Cardiac septum (tissue), 1 donor: ENCODE measurements at places on chromosomes 13 and 19.

GRCh38 chr19:47028195-47028601 is 8.6 kb downstream of the NPAS1 start:
- no peak for DNase-seq

DNA sequence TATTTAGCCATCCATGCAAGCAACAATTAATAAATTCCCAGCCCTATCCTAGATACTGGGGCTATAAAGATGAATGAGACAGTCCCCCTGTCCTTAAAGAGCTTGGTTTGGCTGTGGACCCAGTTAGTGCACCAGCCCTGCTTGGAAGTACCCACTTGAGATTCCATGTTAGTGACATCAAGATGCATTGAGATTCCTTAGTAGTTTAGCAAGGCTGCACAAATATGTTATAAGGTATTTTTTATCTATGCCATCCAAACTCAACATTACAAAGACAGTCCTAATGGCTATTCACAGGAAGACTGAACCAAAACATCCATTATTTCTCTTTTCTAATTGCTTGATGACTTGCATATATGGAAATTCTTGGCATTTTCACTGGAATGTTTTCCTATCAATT is 48.8 kb upstream of the RAP2A start:
- no peak for DNase-seq

DNA sequence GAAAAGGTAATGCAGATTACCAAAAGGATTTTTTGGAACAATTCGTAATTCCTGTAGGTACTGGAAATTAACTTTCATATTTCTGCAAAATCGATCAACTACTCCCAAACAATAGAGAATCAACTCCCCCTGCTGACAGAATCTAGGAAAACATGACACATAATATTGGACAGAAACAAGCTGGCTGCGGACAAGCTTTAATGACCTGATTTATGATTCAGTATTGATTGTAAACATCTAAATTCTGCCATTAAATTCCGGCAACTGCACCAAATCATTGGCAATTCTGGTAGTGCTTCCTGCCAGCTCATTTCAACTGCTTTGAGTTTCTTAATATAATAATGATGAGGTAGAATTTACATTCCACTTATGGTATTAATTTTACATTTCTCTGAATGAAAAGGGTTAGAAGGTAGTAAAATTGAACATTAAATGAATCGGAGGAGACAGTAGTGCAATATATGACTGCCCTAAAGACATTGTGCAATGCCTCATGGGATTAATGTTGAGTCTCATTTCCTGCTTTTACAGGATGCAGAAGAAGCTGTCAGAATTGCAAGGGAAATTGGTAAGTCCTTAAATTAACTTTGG is 146.5 kb downstream of the PCCA start:
- DNase-seq = no peak

DNA sequence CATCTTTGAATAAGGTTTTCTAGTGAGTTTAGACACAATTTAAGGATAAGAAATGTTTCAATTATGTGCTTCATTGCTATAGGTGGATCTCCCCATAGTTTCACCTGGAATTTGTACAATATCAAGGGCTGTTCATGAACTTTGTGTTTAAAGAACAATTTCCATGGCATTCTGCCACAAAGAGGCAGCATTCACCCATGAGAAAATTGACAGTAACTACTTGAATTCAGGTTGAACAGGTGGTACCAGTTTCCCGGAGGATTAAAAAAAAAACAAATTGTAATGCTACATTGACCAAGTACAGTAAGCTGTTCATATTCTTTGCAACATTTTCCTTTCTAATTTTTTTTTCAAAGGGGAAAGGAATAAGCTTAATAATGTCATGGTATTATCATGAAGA is 9.1 kb downstream of the SLITRK5 start:
- DNase-seq = no peak

DNA sequence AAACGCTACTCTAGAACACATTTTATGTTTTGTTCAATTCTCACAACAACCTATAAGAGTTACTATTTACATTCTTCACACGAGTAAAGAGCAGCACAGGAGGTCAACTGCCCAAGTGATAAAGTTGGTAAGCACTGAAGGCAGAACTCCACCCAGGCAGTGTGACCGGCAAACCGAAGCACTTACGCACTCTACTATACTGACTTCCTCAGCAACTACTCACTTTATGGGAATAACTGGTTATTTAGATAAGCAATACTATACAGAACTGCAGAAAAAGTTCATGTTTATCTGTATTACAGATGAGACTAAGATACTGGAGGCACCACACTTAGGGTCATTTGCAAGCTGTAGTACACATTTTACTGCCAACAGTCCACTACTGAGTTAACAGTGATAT is 28.8 kb downstream of the FOXO1 start:
- no peak for DNase-seq

GRCh38 chr13:96003304-96003703 is 49.9 kb downstream of the UGGT2 start:
- no peak for DNase-seq

DNA sequence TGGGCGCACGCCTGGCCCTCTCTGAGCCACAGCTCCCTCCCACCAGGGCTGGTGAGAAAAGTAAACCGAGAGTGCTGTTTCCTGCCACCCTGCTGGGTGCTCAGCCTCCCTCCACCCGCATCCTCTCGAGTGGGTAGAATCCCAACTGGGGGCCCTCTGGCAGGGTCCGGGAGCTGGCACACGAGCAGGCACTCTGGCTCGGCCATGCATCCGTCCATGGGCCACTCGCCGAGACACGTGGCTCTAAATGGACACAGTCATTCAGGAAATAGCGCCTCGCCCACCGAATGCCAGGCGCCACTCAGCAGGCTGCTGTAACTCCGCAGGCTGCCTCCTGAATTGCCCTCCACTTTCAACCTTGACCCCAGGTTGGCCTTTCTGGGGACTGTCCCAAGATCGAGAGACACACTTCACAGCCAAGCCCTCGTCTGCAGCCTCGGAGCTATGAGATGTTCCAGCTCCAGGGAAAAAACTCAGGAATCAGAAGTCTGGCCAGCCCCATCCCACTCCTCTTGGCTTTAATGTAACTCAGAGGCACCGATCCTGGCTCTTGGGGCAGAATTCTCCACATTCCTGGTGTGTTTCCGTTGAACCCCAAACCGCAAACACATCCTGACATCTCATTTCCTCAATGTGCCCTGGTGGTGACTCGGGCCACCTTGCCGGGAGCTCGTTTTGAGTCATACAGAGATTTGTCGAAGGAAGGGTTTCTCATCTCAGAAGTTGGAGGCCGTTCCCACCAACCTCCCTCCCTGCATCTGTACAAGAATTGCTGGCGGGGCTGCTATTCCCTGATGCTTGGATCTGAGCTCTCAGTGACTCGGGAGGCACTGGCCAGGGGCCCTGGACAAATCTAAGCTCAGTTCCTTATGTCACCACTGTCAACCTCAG is 14.1 kb downstream of the KLF2 start:
- DNase-seq = no peak

DNA sequence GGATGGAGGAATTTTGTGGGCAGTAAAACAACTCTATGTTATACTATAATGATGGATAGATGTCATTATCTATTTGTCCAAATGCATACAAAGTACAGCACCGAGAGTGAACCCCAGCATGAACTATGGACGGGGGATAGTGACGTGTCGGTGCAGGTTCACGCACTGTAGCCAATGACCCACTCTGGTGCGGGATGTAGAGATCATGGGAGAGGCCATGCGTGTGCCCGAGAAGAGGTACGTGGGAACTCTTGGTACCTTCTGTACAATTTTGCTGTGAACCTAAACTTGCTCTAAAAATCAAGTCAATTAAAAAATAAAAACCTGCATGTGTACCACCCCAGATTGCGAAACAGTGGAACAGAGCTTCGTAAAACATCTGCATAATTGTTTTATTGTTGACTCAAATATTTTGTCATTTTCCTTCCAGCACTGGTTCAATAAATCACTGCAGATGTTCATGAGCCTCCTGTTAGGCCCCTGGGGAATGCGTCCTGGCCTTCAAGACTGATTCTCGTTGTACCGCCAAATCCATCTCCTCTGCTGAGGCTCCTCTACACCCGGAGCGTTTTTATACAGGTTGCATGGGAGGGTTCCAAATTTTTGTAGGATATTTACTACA is 30.9 kb downstream of the COL4A1 start:
- DNase-seq = no peak

DNA sequence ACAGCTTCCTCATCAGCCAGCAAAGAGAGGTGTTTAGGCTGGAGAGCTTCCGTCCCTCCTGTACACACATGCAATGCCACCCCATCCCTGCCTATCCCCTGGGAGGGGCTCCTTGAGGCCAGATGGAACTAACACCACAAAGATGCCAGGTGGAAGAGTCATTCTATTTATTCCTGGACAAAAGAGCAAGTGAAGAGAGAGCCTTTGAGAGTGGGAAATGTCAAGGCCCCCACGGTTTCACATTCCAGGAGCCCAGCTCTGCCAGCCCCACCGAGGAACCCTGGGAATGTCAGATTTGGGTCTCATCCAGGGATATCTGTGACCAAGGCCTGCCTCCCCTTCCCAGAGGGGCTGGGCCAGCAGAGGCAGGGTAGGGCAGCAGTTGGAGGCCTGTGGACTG is 30.8 kb upstream of the IGFL1 start:
- no peak for DNase-seq

GRCh38 chr19:1567848-1568227 is 287 bp downstream of the MEX3D start:
- no peak for DNase-seq

GRCh38 chr13:108272333-108272732 is 2.8 kb downstream of the TNFSF13B start:
- no peak for DNase-seq

- DNase-seq = no peak
These were observed 36.7 kb downstream of the MPHOSPH8 start for GRCh38 chr13:19670147-19670546.

GRCh38 chr13:87128036-87128435 is 543.1 kb upstream of the SLITRK5 start:
- DNase-seq = no peak

GRCh38 chr19:37988758-37989635 is 82.0 kb downstream of the SIPA1L3 start:
- no peak for DNase-seq

- DNase-seq = no peak
These were observed 86.5 kb downstream of the KCTD12 start for GRCh38 chr13:76799696-76800095.

DNA sequence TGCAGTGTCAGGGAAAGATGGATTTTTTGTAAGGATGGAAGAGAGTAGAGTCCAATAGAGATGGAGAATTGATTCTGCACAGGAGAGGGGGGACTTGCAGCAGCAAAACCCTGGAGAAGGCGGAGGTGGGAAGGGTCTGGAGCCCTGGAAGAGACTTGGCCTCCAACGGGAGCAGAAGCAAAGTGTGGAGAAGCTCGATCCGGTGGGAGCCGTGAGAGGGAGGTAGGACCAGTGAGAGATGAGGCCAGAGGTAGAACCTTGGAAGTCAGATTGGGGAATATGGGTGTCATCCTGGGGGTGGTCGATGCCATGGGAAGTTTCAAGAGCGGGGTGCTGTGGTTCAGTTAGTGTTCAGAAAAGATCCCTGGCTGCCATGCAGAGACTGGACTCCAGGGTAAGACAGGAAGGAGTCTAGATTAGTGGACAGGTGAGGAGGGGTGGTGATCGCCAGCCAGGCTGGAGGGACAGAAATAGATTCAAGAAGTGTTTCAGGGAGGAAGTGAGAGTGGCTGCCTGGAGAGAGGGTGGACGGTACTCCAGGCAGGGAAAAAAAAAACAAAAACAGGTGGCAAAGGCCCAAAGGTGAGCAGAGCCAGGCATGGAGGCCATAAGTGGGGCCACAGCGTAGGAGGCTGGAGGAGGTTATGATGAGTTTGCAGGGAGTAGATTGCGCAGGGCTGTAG is 2.6 kb downstream of the PPP5C start:
- DNase-seq = no peak

GRCh38 chr13:20714563-20715329 is 11.2 kb downstream of the IL17D start:
- DNase-seq = no peak

DNA sequence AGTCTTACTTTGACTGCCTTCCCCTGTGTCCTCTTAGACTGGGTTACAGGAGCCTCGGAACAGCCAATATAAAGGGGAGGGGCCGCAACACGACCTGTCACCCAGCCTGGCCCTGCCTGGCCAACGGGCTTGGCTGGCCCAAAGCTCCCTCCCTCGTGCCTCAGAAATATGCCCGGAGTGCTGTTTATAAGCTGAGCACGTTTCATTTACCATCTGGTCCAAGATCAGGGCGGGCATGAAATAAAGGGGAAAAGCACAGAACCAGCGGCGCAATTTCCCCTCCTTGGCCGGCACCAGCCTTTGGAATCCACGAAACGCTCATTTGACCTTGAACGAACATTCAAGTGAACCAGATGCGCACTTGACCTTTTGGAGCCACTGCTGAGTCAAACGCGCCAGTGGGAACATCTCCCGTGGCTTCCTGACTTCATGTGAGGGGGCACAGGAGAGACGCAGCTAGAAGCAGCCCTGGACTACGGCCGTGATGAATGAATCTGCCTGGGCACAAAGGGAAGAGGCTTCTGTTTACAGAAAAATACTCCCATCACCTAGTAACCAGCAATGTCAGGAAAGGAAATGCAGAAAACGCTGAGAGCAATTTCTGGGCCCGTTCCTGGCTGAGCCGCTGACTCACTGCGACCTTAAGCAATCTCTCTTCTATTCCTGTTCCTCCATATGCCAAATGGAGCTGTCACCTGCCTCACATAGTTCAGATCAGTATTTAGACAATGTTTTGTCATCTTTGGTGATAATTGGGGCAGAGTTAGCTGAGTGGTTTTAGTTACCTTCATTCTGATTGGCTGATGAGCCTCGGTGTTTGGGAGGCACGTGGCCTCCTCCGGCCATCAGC is 53.3 kb downstream of the RFX2 start:
- DNase-seq = peak; percentile 87

DNA sequence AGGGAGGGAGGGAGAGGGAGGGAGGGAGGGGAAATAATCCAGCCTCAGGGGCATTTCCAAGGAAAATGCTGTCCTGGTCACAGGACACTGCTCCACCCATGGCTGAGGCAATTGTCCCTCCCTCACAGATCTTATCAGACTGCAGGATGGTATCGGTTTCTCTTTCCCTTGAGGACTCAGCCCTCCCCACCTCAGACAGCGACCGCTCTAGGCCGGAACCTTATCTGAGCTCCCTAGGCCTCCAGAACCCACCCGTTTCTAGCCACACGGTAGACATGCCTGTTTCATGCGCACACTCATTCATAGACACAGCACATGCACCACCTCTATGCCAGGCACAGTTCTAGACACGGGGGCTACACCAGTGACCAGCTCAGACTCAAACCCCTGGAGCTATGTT is 10.0 kb upstream of the IZUMO2 start:
- DNase-seq = no peak

GRCh38 chr19:51179256-51179655 is 37.2 kb downstream of the SIGLEC7 start:
- DNase-seq = no peak

GRCh38 chr19:6453951-6454565 is 5.5 kb downstream of the SLC25A23 start:
- no peak for DNase-seq

GRCh38 chr13:64057372-64058020 is 2641.8 kb upstream of the PCDH20 start:
- no peak for DNase-seq
